Pons (tissue), 1 donor: ENCODE measurements at places on chromosomes 12 and 14.

GRCh38 chr14:30560581-30560980, 1.6 kb downstream of the G2E3 start:
- no peak for DNase-seq

DNA sequence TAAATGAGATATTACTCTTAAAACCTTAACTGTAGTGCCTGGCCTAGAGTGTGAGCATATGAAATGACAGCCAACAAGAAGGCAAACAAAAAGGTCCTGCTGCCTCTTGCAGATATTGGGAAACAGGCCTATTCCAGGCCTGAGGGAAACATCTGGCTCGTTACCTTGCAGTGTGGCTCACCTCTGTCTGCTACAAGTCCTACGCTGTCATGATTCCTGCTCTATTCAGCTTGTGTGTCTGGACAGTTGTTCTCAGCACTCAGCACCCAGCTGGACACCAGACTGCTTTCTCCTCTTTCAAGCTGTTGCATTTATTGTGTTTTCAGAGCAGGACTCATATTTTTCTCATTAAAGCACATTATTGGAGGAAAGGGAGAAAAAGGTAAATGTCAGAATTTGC, 113.5 kb downstream of the TMTC2 start:
- no peak for DNase-seq

DNA sequence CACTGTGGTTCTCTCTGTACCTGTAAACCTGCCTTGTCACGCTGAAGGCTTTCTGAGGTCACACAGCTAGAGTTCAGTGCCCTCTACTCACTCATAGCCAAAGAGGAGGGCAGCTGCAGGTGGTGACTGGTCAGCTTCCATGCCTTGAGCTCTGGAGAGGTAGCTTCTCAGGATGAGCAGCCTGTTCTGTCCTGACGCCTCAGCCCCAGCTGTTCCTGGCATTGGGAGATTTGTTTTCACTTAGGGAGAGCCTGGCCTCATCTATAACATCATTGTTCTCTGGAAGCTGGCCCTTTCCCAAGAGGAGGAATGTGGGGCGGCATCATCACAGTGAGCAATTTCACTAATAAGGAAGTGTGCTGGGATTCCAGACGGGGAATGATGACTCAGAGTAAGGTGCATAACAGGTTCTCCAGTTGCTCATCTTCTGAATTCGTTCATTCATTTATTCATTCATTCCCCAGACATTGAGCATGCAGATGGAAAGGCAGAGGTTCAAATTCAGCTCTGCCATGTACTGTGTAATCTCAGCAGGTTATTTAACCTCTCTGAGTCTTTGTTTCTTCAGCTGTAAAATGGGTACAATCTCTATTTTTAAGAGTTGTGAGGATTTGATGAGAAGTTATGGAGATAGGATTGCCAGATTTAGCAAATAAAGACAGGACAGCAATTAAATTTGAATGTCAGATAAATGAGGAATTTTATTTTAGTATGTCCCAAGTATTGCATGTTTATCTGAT, 255.8 kb upstream of the CRY1 start:
- DNase-seq = peak; percentile 88

DNA sequence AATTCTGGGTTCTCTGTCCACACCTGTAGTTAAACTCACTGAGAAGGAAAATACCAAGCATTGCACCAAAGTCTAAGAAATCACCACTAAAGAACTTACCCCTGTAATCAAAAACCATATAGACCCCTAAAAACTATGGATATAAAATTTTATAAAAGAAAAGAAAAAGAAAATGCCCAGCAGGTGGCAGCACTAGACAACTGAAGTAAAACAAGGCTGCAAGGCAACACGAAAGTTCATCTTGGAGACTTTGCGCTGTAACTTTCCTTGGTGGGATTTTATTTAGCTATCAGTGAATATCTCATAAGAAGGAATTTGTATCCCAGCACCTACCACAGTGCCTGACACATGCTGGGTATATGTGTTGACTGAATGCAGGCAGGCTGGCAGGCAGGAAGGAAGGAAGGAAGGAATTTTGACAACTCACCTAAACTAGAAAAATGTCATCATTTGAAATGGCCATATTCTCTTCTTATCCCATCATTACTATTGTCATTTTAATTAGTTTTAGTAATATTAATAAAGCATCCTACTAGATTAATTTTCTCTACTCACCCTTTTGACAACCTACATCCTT, 68.2 kb upstream of the ETV6 start:
- peak; percentile 77 for DNase-seq

DNA sequence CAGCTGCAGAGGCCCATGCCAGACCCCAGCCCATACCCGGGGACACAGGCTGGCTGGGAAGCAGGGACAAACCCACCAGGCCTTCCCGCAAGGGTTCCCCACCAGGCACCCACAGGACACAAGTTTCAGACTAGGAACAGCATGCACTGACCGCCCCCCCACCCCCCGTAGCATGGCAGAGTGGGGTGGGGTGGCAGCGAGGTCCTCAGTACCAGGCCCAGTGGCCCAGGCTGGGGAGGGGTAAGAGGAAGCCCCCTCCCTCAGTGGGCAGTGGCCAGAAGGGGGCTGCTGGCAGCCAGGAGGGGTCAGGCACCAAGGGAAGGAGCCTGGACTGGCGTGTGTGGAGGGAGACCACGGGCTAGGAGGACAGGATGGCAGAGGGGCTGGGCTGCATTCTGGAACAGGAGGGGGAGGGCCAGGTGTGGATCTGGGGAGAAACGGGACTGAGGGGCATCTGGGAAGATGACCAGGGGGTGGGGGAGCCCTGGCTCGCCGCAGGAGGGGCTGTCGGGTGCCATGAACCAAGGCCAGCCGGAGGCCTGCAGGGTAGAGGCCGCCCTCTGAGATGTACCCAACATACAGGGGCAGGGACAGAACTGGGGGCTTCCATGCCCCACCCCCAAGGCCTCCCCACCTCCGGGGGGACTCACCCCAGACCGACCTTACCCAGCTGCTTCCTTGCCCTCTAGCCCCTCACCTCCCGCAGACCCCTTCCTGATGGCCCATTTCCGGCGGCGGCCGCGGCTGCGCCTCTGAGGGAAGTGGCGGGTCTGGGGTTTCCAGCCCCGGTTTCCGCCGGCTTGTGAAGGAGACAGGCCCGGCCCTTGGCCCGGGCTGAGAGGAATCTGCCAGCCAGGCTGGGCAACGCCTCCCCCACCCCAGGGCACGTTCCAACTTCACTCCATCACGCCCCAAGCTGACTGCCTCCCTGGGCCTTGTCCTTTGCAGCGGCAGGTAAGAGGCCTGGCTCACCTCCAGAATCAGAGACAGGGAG, 5.6 kb upstream of the JAG2 start:
- peak; percentile 14 for DNase-seq

DNA sequence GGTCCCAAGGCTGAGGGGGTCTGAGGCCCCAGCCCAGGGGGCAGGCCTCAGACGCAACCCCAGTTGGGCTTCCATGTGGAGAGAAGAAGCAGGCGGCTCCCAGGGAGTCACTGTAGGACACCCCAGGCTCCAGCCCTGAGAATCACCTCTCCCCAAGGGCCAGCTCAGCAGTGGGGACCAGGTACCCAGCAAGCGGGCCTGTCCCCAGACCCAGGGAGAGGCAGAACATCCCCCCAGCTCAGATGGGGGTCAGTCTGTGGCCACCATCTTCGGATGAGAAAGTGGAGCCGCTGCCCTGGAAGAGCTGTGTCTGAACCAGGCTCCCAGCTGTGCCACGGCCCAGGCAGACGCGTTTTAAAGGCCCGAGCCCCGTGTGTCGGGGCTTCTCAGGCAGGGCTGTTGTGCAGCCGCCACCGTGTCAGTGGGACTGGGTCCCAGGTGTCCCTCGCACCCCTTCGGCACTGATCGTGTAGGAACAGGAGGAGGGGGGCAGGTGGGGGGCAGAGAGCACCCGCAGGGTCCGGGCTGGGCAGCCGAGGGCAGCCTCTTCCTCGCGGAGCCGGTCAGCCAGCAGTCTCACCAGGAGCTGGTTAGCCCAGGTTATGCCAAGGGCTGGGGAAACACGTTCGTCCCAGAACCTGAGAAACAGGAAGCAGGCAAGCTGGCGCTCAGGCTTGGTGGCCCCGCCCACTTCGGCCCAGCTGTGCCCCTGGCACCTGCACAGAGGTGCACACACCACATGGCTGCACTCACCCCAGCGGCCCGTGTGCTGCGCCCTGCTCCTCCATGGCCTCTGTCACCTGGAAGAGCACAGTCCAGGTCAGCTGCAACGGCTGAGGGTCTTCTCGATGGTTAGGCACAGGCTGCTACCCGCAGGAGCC, 16.6 kb downstream of the XRCC3 start:
- no peak for DNase-seq

GRCh38 chr12:100225491-100225890, 24.9 kb downstream of the ACTR6 start:
- DNase-seq = no peak
